ENCODE measurements at places on chromosomes 3 and 15.

DNA sequence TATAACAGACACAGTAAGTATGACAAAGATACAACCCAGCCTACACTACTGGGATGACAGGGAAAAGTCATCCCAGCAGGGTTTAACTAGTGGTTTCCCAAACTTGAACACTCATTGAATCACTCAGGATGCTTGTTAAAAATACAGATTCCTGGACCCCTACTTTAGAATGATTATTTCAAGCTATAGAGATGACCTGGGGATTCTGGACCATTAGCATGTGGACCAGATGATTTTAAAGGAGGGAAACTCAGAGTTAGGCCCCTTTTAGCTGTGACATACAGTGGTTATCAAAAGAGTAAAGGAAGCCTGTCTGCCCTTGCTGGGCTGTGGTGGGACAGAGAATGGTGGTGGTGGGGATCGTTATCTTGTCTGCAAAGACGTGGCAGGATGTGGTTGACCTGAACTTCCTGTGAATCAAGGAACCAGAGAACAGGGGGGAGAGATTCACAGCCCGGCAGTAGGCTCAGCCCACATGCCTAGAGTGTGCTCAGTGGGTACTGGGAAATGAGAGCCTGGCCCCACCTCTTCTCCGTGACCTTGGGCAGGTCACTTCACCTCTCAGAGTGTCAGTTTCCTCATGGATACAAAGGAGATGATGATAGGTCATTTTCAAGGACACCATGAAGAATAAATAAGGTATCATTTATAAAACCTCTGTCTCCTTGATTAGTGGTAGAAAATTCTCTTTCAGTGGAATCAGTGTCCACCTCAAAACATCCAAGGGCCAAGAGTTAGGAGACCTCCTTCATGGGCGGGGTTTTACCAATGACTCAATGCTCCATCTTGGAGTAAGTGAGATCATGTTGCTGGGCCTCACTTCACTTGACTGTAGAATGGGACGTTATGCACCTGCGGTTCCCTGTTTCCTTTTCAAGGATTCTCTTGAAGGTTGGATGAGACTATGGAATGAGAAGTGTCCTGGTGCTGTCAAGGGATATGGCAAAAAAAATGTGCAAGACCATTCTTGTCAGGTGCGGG is 306.5 kb downstream of the RPLP1 start:
- peak; percentile 83 for DNase-seq

- DNase-seq: peak; percentile 25
Observed at GRCh38 chr15:92663250-92663951, 7.8 kb upstream of the FAM174B start.

DNA sequence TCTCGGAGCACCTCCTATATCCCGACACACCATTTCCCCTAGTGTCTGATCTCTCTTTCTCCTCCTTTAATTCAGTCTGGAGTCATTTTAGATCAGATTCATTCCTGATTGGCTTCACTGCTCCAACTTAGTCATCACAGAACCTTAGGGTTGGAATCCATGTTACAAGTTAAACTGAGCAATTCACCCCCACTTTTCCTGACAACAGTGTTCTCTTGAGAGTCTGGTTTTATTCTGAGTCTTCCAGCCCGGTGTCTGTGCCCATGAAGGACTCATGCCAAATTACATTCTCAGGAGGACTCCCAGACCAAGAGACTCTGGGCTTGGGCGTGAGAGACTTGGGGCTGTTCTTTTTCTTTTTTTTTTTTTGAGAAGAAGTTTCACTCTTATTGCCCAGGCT is 57.5 kb downstream of the LPP start:
- no peak for DNase-seq

GRCh38 chr15:66703540-66703941 is 1.5 kb downstream of the SMAD6 start:
- peak; percentile 25 for DNase-seq

DNA sequence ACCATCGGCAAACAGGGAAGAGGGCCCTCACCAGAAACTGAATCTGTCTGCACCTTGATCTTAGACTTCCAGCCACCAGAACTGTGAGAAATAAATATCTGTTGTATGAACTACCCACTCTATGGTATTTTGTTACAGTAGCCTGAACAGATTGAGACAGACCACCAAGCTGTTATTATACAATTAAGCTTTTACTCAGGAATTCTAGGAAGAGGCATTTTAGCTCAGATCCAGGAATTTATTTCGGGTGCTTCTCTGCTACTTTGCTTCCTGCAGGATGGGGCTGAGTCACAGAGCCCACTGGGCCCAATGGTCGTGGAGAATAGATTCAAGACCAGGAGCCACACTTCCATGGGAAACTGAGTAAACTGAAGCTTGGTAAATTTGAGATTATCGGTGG is 145.5 kb upstream of the PFN2 start:
- DNase-seq: no peak

GRCh38 chr15:50113187-50113505 is 5.9 kb downstream of the ATP8B4 start:
- DNase-seq: no peak

DNA sequence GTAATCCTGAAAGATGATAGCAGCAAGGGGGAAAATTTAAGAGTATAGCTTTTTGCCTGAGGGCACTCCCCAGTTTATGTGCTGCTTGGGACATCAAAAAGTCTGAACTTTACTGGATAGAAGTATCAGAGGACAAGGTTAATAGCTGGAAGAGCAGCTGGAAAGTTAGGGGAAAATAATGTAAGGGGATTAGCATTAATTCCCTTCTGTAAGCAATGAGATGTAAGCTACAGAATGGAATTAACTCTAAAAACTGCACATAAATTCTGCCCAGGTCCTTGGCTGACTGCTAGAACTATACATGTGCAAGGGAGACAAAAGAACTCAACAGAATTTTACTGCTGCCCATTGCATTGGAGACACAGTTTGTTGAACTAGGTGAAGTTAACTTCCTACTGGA is 55.6 kb downstream of the ATP11B start:
- no peak for DNase-seq
